ENCODE measurements at places on chromosomes 5 and 9.

DNA sequence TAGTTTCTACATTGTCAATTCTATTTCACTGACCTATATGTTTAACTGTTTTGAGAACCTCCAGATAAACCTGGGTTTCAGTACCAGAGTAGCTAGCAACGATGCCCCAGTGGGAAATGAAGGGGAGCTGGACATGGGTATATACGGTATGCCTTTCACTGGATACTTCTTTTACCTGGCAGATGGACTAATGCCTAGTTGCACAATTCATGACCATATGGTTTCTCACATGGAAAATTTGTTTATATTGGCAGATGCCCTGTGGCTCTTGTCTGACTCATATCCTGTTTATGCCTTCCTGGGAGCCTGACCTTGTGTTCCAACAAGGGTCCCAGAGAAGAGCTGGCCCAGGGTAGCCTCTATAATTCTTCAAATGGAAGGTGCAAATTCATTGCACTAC is 144.1 kb downstream of the MAT2B start:
- no peak for DNase-seq

DNA sequence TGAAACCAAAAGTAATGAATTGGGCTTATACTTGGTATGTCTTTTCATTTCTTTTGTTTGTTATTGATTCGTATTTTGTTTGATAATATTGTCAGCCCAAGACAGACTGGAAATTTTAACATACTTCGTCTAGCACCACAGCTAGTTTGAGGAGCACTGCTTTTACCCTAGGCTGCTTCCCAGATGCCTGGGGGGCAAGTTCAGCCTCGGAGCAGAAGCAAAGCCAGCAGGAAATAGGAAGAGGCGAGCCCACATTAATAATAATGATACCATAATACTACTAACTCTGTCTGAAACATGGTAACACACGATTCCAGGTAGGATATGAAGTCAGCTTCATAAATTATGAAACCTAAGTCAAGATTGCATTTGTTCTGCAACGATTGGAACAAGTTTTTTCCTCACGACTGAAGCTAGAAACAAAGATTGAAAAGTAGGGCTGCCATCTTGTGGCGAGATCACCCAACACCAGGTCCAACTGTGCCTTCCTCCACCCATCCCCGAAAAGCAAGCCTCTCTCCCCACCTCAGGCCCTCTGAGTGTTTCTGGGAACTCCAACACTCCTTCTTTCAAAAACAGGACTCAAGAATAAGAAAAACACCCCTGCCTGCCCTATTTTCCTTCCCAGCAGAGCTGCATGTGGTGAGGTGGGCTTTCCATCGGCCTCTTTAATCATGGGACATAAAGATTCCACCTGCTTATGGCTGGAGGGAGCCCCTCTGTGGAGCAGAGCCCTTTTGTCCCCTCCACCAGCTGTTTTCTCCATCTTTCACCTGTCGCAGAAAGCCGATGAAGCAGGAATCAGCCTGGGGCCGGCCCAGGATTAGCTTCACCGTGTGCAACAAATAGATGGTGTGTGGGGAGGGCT is 236.4 kb downstream of the CAAP1 start:
- DNase-seq, result no peak

- DNase-seq, result no peak
Observed at GRCh38 chr9:84742261-84742660, 72.7 kb downstream of the NTRK2 start.

DNA sequence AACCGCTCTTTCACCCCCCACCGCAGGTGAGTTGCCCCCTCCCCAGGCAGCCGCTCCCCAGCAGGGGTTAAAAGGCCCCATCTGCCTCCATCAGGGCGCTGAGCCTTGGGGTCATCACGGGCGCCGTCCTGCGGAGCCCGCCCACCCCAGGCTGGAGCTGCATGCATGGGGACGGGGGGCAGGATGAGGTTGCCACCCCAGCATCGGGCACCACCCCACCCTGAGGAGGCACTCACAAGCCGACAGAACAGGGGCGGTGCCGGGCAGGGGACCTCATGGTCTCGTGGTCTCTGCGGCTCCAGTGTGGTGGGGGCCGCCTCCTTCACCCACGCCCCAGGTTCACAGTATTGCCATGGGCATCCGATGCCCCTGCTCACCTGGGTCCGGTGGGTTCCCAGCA is 16.5 kb downstream of the PTGES start:
- DNase-seq, result no peak
